ENCODE measurements at places on chromosomes 5 and 9. TPM values are rescaled to one million over a fixed set of nuclear protein-coding genes. Genes with fewer than 3 reads are reported as not detected.

GRCh38 chr9:93646640-93647178 is 70.3 kb downstream of the PHF2 start:
- H3K27ac ChIP-seq = no peak overlapping the region
- no peaks in the 10 kb centered on the region for H3K27me3 ChIP-seq
- no peak overlapping the region for H3K4me3 ChIP-seq
- H3K36me3 ChIP-seq = peaks cover 12% of the 10 kb centered on the region
- DNase-seq = no peak

DNA sequence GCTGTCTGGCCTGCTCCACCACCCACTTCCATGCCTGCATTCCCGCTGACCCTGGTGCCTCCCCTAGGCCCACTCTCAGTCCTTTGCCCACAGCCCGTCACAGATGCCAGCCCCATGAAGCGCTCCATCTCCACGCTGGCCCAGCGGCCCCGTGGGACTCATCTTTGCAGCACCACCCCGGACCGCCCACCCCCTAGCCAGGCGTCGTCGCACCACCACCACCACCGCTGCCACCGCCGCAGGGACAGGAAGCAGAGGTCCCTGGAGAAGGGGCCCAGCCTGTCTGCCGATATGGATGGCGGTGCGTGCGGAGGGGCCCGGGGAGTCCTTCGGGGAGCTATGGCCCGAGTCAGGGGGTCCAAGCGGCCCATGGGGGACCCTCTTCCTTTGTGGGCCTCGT is 242.5 kb downstream of the CACNA1B start:
- H3K4me3 ChIP-seq = no peak overlapping the region
- DNase-seq = no peak
- H3K36me3 ChIP-seq = no peaks in the 10 kb centered on the region
- H3K27me3 ChIP-seq = no peaks in the 10 kb centered on the region

GRCh38 chr9:124894741-124895170 is 32.8 kb downstream of the ARPC5L start:
- H3K4me1 ChIP-seq = no peaks in the 10 kb centered on the region
- no peak overlapping the region for H3K27ac ChIP-seq
- no peaks in the 10 kb centered on the region for H3K36me3 ChIP-seq
- H3K27me3 ChIP-seq = no peaks in the 10 kb centered on the region

DNA sequence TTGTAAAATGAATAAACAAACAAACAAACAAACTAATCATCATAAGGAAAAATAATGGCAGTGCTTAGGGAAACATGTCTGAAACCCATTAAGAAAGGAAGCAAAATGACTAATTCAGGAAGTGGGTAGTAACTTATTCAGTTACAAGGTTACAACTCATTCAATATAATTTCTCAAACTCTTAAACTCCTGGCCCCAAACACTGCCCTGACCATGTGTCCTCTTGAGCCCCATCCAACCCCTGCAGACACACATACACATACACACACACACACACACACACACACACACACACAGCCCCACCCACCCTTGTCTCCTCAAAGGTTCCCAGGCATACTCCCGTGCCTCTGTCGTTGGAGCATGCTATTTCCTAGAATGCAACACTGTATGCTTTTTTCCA is 193.9 kb downstream of the SEC61B start:
- no peaks in the 10 kb centered on the region for H3K27me3 ChIP-seq
- H3K4me1 ChIP-seq = no peaks in the 10 kb centered on the region
- H3K27ac ChIP-seq = no peak overlapping the region
- no peaks in the 10 kb centered on the region for H3K36me3 ChIP-seq
- DNase-seq = no peak

GRCh38 chr5:130151239-130151638 is 247.0 kb downstream of the CHSY3 start:
- H3K27me3 ChIP-seq = no peaks in the 10 kb centered on the region
- no peak for DNase-seq
- H3K4me1 ChIP-seq = peaks cover 4% of the 10 kb centered on the region
- H3K36me3 ChIP-seq = no peaks in the 10 kb centered on the region
- no peak overlapping the region for H3K4me3 ChIP-seq

DNA sequence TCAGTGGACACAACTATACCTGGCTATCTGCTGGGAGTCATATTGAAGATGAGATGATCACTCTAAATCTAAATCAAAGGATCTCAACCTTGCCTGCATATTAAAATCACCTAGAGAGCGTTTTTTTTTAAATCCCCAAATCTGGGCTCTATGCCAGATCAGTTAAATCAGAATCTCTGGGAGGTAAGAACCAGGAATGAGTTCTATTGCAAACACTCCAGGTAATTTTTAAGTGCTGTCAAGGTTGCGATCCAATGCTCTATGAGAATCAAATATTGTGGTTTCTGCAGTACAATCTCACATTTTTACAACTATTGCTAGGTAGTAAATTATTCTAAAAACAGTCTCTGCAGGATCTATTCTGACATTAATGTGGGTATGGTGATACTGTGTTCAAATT is 202.3 kb upstream of the OR13F1 start:
- no peak overlapping the region for H3K4me3 ChIP-seq
- no peak overlapping the region for H3K27ac ChIP-seq
- no peaks in the 10 kb centered on the region for H3K36me3 ChIP-seq
- H3K27me3 ChIP-seq = no peaks in the 10 kb centered on the region

DNA sequence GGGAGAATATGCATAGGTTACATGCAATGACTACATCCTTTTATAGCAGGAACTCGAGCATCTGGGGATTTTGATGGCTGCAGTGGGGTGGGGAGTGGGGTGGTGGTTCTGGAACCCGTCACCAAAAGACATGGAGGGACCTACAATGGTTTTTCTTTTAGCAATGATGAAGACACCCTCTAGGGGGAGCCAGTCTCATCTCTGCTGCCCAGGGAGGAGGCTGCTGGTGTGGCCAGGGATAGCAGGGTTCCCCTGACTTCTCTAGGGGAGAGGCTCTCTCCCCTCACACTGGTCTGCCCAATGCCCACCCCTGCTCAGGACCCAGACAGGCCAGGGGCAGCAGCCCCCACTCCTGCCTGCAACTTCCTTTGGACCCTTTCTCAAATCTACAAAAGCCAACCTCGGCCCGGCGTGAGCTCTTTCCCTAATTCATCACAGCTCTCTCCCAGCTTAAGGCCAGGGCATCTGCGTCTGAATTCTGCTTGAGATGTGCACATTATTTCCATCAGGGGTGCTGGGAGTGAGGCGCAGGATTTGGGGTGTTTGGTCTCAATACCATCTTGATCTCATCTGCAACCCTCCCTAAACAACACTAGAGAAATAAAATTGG is 73.6 kb upstream of the RETREG1 start:
- H3K36me3 ChIP-seq = peaks cover 36% of the 10 kb centered on the region
- H3K4me1 ChIP-seq = no peaks in the 10 kb centered on the region
- no peaks in the 10 kb centered on the region for H3K27me3 ChIP-seq
- no peak overlapping the region for H3K4me3 ChIP-seq
- DNase-seq = no peak

The C5orf58 gene
- total RNA-seq = 1.6 TPM

The MEIKIN gene
- total RNA-seq = not detected

The FSD1L gene
- 6.2 TPM for total RNA-seq
